ENCODE measurements at places on chromosomes 2 and 18.

- DNase-seq, result no peak
Observed at GRCh38 chr2:210663631-210664089, 107.3 kb downstream of the CPS1 start.

DNA sequence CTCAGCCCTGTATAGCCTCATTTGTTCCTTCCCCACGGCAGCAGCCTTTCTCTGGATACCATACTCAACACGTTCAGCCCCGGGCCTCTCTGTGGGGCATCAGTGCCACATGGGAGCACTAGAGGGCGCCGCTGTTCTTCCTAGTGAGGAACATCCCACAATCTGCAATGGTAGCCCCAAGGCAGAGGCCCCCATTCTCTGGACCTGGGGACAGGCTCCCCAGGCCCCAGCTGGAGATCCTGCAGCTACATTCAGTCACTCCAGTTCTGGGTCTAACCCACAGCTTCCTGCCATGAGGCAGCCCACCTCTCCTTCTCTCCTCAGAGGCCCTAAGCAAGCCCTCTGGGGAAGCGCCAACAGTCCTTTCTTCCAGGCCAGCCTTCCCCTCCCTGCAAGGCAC, 14.2 kb upstream of the SFXN5 start:
- peak; percentile 89 for DNase-seq

DNA sequence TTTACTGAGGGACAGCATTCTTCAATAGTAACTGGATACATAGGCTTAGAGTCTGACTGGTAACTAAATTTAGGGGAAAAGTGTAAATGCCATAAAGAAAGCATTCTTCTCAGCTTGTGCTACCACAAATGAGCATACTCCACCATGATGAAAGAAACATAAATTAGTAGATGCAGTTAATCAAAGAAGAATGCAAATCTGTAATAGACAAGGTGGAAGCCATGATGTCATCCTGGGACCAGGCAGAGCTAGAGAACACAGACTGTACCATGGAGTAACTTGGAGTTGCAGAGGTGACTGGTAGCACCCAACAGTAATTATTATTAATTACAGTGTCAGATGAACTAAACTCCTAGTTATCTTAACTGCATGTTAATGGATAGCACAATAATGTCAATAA, 51.7 kb downstream of the RBKS start:
- no peak for DNase-seq

- DNase-seq, result no peak
Observed at GRCh38 chr18:7394050-7394659, 163.3 kb downstream of the LRRC30 start.

- DNase-seq, result no peak
Observed at GRCh38 chr2:17199741-17200140, 318.5 kb downstream of the RAD51AP2 start.

GRCh38 chr2:134682726-134683125, 36.1 kb downstream of the TMEM163 start:
- DNase-seq, result peak; percentile 85

- peak; percentile 21 for DNase-seq
Observed at GRCh38 chr18:63161032-63161760, 158.4 kb downstream of the BCL2 start.

DNA sequence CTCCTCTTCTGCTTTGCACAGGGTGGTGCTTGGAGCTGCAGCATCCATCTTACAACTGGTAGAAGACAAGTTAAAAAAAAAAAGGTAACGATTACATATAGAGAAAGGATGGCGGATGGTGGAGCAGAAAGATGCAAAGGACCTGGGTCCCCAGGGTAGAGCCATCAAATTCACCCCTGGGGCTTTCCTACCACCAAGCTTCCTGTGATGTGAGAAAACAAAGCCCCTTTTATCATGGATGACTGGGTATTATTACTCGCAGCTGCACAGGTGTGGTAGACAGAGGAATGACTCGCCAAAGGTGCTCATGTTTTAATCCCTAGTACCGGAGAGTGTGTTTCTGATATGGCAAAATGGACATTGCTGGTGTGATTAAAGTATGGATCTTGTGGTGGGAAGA, 1.3 kb upstream of the ACOXL start:
- DNase-seq, result no peak

DNA sequence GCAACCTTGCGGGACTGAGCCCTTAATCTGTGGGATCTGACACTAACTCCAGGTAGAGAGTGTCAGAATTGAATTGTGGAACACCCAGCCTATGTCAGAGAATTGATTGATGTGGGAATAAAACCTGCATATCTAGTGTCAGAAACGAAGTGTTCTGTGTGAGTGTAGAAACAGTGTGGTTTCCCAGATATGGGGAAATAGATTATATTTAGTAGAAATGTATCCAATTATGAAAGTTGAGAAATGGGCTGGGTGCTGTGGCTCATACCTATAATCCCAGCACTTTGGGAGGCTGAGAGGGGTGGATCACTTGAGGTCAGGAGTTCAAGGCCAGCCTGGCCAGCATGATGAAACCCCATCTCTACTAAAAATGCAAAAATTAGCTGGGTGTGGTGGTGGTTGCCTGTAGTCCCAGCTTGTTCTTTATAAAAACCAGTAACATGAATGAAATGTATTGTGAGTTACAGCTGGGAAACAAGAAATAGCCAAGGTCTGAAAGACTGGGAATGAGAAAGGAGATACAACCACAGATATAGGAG, 4.3 kb upstream of the TP53I3 start:
- DNase-seq, result no peak

GRCh38 chr2:102678442-102678841, 59.1 kb downstream of the SLC9A2 start:
- DNase-seq, result no peak

DNA sequence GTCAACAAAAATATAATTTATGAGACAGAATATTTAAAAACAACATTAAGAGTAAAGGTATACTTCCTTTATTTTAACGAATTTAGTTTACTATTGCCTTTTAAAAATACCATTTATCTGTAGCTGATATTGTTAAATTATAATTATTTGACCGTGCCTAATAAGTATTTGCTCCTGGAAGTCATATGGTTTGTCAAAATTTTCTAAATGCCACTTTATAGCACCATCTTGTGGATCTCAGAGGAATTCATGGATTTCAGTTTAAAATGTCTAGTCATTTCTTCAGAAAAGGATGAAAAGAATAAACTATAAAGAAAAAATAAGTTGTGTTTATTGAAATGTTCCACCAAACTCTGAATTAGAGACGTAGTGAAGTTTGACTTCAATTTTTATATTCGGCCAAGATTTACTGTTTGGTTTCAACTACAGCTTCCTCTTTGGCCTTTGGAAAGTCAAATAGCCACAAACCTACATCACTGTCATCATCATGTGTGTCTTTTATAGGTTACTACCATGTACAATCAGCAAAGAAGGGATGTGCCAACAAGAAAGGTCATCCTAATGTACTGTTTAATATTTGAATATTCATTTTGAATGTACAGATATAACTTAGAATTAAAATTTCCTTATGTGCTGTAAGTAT, 10.3 kb upstream of the FTCDNL1 start:
- peak; percentile 43 for DNase-seq

GRCh38 chr18:61019338-61020301, 313.6 kb upstream of the CDH20 start:
- DNase-seq, result no peak

DNA sequence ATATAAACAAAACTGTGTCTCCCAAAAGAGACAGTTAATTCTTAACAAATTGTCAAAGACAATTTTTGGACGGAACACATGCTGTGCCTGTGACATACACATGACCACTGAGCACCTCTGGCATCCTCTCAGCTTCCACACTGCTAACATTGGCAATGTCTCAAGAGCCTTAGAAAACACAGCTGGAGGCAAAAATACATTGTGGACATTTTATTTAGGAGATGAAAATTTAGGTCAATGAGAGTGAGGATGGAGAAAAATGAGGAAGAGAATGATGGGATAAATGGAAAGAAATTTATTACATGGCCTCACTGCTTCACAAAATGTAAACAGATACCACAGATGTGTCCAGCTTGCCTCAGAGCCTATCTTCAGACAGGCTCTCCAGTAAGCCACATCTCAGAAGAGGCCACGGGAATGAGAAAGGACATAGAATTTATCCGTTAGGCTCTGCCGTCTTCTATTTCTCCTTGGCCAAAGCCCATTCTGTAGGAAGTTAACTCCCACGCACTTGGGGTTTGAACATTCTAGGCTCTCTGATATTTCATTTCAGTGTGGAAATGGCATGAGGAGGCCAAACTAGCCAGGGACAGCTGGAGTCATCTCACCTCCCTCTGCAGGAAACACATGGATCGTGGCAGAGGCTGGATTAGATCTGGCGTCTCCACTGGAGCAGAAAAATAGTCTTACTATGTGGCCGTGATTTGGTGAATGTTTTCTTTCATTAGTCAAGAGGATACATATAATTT, 519.4 kb upstream of the DSEL start:
- DNase-seq, result no peak

DNA sequence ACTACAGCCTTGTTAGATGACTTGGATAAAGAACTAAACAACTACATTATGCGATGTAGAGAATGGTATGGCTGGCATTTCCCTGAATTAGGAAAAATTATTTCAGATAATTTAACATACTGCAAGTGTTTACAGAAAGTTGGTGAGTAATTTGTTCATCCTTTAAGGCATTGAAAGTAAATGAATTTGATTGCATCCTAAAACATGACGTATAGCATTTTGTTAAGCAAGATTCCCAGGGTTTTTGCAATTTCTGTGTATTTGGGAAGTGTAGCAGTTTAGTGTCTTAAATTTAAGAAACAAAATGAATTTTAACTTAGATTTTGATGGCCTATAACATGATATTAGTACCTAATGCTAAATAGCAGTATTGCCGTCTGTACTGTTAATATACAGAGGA, 24.8 kb downstream of the NOP58 start:
- no peak for DNase-seq

- no peak for DNase-seq
Observed at GRCh38 chr18:48889115-48889941, 61.4 kb downstream of the SMAD7 start.

- DNase-seq, result no peak
Observed at GRCh38 chr2:217404236-217404760, 544.4 kb upstream of the TNP1 start.

DNA sequence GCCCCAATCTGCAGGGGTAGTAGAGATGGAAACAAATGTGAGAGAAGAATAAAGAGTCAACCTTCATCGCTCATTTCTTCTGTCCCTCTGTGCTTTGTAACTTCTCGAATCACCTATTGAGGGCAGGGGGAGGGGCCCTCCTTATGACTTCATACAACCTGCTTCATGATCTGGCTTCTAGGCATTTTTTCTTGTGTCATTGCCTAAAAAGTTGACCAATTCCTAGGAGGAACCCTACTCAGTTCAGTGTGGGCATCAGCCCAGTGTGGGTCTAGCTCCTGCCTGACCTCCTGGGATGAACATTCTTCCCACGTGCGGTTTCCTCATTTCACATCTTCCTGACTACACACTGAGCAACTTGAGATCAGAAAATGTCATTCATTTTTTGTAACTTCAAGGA, 46.3 kb upstream of the CREB1 start:
- no peak for DNase-seq

DNA sequence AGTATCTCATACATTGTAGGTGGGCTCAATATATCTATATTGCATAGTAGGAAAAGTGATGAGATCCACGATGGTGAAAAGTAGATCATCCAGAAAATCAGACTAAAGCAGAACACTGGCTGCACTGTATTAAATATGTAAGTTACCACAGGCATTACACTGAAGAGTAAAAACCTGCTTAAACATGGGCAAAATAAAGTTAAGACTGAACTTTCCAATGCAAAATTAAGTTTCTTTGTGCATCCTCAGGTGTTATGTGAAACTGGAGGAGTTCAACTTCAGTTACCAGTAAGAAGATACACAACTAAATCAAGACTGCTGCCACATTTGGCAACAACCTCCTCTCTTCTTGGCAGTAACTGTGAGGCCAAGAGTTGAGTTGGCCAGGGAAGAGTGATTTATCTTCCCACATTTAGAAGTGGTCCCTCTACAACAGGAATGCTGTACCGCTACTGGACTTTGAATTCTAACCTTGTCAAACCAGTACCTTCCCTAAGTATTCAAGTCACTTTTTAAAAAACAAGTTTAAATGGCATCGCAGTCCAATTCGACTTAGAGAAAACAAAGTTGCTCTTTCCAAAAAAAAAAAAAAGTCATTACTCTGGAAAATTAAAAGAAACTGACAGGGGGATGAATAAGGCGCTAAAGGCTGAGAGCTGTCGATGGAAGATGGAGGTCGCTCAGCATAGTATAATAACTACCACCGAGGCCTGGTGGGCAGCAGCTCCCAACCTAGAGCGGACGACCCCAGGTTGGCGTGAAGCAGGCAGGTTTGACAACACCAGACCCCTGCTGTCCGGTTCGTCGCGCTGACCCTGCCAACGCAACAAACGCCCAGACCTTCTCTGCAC, 1.1 kb downstream of the MAP4K3 start:
- peak; percentile 44 for DNase-seq

GRCh38 chr2:106257135-106257534, 63.0 kb upstream of the UXS1 start:
- no peak for DNase-seq

GRCh38 chr2:192313773-192314172, 119.0 kb upstream of the TMEFF2 start:
- no peak for DNase-seq

DNA sequence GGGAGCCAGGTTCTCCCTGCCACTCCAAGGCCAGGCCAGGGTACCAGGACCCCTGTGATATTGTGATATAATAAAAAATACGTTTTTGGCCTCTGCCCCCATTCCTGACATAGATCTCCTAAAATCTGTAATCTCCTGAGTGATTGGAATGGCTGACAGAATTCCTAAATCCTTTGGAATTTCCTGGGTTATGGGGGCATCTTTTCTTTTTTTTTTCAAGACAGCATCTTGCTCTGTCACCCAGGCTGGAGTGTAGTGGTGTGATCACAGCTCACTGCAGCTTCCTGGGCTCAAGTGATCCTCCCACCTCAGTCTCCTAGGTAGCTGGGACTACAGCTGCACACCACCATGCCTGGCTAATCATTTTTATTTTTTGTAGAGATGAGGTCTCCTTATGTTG, 26.2 kb upstream of the TUBB6 start:
- DNase-seq, result no peak

GRCh38 chr2:15553519-15553918, 7.6 kb downstream of the NBAS start:
- no peak for DNase-seq

- peak; percentile 32 for DNase-seq
Observed at GRCh38 chr2:237043866-237044265, 41.8 kb upstream of the COPS8 start.

DNA sequence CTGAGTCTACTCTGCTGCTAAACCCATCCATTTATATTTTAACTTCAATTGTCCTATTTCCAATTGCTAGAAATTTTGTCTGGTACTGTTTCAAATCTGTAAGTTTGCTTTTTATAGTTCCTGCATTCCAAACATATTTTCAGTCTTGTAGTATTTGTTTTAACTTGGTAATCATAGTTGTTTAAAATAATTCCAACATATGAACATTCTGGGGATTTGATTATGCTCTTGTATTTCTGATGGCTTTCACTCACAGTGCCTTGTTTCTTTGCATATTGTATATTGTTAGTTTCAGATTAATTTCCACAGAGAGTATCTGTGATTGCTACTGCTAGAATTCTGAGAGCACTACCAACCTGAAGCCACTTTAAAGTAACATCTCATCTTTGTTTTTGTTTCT, 202.4 kb downstream of the ETAA1 start:
- no peak for DNase-seq

- DNase-seq, result no peak
Observed at GRCh38 chr2:23693606-23693951, 233.3 kb downstream of the ATAD2B start.

GRCh38 chr2:7040547-7040946, 123.3 kb downstream of the RNF144A start:
- no peak for DNase-seq

GRCh38 chr18:78647018-78647417, 332.6 kb upstream of the SALL3 start:
- no peak for DNase-seq

GRCh38 chr2:44926957-44927356, 14.5 kb upstream of the SIX3 start:
- no peak for DNase-seq

All from dermis blood vessel endothelial cell (primary cell).